NCI-H2081 treated with DMSO at 0.1 percent for 48 hours (cell line): ENCODE measurements at places on chromosomes 6 and 20.

DNA sequence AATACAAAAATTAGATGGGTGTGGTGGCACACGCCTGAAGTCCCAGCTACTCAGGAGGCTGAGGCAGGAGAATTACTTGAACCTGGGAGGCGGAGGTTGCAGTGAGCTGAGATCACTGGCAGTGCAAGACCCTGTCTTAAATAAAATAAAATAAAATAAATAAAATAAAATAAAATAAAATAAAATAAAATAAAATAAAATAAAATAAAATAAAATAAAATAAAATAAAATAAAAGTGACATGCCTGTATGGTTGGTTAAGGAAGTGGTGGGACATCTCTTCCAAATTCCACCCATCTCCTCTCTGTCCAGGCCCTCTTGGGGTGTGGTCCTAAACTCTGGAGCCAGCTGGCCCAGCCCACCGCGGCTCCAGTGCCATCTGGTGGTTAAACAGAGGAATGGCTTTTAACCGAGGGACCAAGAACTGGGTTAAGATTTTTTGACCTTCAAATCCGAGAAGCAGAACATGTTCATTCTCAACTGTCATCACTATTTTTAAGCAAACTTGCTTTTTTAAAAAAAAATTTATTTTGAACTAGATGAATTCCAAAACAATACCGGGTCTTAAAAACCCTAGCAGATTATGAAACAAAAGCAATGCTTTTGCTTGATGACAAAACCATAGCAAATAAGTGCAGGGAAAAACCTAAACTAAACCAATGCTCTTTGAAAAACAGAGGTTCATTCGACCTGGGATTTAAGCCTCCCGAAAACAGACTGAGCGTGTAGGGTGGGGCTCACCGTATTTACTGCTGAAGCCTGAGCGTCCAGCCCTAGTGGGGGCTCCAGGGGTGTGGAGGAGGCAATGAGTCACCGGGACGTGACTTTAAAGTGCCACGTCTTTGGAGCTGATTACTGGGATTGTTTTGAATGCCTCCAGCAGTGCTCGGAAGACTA is 68.8 kb downstream of the CDC5L start:
- no peak for DNase-seq

GRCh38 chr20:1747953-1748577 is 90.5 kb upstream of the SIRPG start:
- no peak for DNase-seq

DNA sequence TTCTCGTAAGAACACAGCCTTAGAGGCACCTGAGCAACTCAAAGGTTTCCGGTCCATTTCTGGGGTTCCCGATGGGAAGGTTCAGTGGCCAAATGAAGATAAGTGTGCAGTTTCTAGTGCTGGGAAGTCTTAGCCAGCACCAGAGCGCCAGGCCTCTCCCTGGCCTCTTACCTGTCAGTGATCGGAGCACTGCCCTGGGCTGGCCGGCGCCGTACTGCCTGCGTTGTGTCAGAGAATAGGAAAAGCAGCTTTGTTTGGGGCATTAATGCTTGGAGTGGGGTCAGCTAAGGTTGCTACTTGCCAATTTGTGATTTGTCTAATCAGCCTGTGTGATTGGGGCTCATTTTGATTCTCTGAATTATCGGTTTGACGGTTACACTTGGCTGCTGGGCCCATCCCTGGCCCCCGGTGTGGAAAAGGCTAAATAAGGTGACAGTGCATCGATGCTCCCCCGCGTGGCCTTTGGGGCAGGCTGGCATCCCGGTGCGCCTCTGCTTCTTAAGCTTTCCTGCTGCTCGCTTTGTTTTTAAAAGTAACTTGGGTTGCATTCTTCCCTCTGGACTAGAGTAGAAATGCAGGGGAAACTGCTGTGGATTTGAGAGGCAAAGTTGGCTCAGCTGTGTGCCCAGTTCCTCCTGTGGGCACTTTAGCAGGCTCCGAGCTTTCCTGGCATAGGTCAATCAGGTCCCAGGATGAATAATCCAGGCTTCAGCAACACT is 51.8 kb downstream of the TCP11 start:
- no peak for DNase-seq

DNA sequence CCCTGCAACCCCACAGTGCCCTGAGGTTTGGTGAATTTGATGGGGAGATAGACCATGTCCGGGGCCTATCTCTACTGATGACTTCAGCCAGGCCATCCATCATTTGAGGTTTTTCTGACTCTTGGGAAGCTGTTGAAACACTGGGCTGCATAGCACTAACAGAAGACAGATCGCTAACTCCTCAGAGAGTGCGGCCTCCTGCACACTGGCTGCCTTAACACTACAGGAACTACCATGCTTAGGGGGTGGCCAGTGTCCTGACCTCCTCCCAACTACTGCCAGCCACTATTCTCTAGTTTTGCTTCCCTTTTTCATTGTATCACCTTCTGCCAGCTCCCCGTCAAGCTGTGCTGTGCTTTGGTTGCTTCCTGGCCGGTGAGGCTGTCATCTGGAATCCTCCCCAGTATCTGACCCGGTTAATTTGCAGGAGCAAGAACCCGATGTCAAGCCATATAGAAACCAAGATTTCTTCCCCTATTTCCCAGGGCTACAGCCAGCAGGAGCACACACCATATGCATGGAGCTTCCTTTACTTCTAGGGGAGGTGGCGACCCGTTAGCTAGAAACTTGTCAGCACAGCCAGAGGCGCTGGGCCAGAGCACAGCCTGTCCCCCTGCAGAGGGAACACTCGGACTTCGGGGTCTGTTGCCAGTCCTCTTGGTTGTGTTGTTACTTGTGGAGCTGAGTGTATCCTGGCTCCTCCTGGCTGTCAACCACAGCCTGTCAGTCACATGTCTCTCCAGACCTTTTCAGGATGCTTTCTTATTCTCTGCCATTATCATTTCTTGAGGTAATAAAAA is 57.3 kb upstream of the TRAF3IP2 start:
- DNase-seq: no peak

GRCh38 chr6:168264593-168265335 is 54.8 kb downstream of the DACT2 start:
- no peak for DNase-seq

DNA sequence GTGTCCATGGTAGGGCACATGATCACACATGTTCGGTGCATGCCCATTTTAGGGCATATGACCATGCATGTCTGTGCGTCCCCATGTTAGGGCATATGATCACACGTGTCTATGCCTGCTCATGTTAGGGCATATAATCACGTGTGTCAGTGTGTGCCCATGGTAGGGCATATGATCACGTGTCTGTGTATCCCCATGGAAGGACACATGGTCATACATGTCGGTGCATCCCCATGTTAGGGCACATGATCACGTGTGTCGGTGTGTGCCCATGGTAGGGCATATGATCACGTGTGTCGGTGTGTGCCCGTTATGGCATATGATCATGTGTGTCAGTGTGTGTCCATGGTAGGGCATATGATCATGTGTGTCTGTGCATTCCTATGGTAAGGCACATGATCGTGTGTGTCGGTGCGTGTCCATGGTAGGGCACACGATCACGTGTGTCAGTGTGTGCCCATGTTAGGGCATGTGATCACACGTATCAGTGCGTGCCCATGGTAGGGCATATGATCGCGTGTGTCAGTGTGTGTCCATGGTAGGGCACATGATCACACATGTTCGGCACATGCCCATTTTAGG is 30.6 kb downstream of the YTHDF1 start:
- no peak for DNase-seq

GRCh38 chr20:34240693-34241615 is at the start of gene ASIP:
ASIP (plus strand) TSS chr20:34241423; CDS start chr20:34260375, 18,952 bp downstream.
- no peak for DNase-seq

- no peak for DNase-seq
Observed at GRCh38 chr6:91822581-91822980, 1235.7 kb upstream of the MAP3K7 start.

DNA sequence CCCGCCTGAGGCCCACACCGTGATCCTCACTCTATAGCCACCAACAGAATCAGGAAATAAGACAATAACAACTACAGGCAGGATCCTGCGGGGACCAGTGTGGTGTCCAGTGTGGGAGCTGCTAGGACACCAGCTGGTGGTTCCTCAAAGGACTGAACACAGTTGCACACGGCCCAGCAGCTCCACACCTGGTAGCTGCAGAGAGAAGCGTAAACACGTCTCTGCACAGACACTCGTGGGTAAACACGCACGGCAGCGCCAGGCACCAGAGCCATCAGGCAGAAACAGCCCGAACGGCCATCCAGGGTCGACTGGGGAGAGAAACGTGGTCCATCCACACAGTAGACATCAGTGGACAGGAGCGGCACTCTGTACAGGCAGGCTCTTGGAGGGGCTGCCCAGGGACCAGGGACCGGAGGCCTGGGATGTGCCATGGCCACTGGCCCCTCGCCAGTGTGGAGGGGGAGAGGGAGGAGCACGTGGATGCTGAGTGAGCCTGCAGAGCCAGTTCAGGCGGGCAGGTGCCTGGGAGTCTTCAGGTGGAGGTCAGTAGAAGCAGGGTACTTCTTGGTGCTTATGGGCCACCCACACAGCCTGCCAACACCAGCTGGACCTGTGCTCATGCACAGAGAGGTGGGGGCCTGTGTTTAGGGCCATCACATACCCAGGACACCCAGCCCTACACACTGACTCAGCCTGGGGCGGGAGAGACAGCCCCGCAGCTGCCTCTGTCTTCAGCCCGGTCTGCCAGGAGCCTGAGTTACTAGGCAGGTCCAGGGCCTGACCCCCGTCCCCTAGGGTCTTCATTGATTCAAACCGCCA is 7.4 kb upstream of the LAMA5 start:
- no peak for DNase-seq

DNA sequence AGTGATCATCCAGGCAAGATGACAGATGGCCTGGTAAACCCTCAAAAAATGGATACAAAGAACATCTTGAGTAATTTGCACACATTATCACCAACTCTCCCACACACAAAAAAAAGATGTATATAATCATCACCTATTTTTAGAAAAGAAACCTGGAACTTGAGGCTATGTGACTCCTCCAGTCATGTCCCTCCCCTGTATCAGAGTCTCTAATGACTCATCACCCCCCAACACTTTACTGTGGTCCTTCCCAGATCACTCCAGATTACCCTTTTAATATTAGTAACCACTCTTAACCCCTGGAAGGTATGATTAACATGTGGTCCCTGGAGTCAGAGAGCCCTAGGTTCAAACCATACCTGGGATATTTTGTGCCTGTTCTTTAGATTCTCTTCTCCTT is 144.8 kb downstream of the ZNF217 start:
- no peak for DNase-seq

DNA sequence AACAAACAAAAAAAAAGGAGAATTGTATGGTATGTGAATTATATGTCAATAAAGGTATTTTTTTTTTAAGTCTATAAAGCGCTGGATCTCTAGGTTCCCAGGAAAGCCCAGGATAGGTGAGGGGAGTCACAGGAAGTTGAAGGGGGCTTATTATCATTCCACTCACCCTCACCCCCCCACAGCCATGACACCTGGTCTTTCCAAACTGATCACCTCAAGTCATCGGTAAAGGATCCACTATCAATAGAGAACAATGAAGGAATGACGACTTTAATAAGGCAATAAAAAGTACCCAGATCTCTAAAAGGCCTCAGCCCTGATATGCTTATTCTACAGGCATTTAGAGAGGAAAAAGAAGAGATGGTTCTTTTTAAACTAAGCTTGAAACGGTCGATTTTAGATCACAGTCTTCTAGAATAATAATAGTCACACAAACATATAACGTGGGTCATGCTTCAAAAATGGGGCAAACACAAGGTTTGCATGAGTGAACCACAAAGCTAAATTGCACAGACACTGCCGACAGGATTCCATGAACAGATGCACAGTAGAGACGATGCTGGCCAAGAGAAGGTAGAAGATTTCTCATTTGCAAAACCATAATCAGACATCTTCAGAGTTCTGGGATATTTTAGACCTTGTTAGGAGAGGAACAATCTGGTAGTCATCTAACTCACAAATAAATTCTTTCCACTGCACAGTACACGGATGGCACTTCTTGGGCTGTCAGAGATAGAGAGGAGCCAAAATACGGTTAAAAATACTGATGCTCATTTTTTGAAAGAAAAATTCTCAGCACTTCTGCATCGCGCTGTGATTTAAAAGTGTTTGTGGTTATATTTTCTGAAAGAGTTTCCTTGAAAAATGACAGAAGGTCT is 21.0 kb downstream of the ZMYND8 start:
- DNase-seq: no peak

DNA sequence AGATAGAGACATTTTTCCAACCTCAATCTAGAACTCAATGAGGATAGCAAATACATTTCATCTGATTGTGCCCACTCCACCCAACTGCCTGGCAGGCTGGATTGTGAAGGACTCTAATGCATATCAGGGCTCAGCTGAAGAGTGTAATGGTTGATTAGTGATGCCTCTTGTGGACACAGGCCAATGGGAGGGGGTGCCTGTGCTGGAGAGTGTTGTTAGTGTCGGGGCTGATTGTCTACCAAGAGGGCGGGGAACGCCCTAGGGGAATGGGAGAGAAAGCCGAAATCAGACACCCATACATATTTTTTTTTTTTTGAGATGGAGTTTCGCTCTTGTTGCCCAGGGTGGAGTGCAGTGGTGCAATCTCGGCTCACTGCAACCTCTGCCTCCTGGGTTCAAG is 103.7 kb upstream of the SALL4 start:
- no peak for DNase-seq

- no peak for DNase-seq
Observed at GRCh38 chr20:51447097-51447764, 95.3 kb downstream of the NFATC2 start.

DNA sequence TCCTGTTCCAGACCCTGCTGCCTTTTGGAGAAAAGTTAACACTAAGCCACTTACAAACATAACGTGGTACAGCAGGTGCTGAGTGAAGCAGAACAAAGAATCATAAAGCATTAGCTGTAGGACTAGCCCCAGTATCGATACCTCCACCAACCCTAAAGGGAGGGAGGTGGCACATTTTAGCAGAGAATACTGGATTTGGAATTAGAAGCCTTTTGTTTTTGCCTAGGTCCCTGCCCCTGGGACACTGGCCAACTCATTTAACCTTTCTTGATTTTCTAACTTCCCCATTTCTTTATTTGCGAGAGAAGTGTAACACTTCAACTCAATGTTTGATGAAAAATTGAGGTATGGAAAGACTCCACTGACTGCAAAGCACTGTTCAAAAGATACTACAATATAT is 93.5 kb downstream of the B3GAT2 start:
- DNase-seq: no peak

- DNase-seq: no peak
Observed at GRCh38 chr6:108661430-108661829, 100.7 kb downstream of the FOXO3 start.

DNA sequence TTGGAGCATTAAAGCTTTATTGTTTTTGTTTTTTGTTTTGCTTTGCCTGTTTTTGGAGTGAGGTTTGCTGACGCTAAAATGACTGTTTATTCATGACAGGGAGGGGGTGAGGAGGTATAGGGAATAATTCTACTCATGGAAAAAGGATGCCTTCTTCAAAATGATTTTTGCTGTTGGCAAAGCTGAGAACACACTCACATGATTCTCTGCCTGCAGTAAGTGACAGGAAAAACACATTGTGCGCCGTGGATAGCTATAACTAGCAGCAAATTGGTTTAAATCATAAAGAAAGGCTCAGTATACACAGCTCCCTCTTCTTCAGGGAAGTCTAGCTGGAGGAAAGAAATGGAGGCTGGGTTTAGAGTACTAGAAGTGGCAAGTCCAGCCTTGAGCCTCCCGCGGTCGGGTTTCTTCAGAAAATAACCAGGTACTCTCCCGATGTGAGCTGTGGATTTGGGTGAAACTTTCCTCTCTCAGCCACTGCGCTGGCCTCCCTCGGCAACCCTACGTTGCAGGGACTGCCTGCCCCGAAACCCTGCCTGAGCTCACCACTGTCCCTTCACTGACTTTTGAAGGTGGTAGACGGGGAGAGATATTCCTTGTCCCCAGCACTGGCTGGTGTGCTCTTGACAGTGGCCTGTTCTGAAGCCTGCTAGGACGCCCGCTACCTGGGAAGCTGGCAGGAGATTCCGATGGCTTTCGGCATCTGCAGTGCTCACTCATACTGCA is 278.2 kb downstream of the NRN1 start:
- no peak for DNase-seq
